ENCODE measurements at places on chromosomes 16 and 17. TPM values are rescaled to one million over a fixed set of nuclear protein-coding genes. Genes with fewer than 3 reads are reported as not detected.

The FBXW10B gene
- 1.5 TPM for total RNA-seq

The EVPLL gene
- total RNA-seq = not detected

- H3K4me3 ChIP-seq = no peak overlapping the region
- H3K27ac ChIP-seq = no peak overlapping the region
- no peaks in the 10 kb centered on the region for H3K27me3 ChIP-seq
- DNase-seq = no peak
- no peaks in the 10 kb centered on the region for H3K36me3 ChIP-seq
These were observed 10.8 kb downstream of the TMEM235 start for GRCh38 chr17:78242024-78242742.

DNA sequence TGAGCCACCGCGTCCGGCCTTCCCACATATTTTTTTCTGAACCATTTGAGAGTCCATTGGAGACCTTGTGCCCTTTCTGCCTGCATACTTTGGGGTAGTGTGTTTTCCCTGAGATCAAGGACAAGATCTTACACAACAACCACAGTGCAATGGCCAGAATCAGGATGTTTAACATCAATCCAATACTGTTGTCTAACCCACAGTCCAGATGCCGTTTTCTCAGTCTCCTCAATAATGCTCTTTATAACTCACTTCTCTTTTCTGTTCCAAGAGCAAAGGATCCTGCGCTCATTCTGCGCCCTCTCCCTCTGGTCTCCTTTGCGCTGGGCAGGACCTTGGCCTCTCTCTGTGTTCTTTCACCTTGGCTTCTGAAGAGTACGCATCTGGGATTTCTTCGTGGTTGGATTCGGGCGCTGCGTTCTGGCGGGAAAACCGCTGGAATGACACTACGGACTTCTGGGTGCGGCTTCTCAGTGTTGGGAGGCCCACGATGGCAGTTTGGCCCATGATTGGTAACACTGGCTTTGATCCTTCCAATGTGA lies 16.6 kb downstream of the CBX4 start:
- no peak overlapping the region for H3K4me3 ChIP-seq
- H3K36me3 ChIP-seq = no peaks in the 10 kb centered on the region
- no peak overlapping the region for H3K27ac ChIP-seq
- DNase-seq = no peak
- H3K27me3 ChIP-seq = peaks cover 3% of the 10 kb centered on the region

DNA sequence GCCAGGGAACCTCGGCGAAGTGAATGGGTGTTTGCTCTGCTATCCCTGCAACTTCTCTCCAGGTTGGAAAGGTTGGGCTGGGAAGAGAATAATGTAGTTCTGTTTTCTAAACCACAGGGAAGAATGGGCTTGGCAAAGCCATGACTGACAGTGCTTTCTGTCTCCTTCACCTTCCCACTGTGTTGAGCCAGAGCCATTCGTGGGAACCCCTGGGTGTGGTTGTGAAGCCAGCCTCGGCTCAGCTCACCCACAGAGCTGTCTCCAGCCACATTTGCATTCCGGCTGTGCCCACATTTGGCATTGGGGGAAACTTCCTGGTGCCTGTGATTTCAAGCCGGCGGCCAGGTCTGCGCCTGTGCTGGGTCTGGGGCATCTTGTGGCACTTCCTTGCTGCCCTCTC lies 39.9 kb downstream of the BAIAP2 start:
- no peaks in the 10 kb centered on the region for H3K27me3 ChIP-seq
- no peak for DNase-seq
- H3K4me3 ChIP-seq = no peak overlapping the region
- H3K36me3 ChIP-seq = no peaks in the 10 kb centered on the region

- no peaks in the 10 kb centered on the region for H3K36me3 ChIP-seq
- DNase-seq = no peak
- no peak overlapping the region for H3K4me3 ChIP-seq
- no peaks in the 10 kb centered on the region for H3K4me1 ChIP-seq
- no peaks in the 10 kb centered on the region for H3K27me3 ChIP-seq
- H3K27ac ChIP-seq = no peak overlapping the region
These were observed 212.5 kb downstream of the KATNIP start for GRCh38 chr16:27762441-27762840.

- peak; percentile 57 for DNase-seq
- H3K4me1 ChIP-seq = peaks cover 48% of the 10 kb centered on the region
- H3K27me3 ChIP-seq = no peaks in the 10 kb centered on the region
These were observed at the start of gene SLFN12 for GRCh38 chr17:35432176-35433074. Gene SLFN12, minus strand, starts transcription at chr17:35432500. Its CDS starts 9,472 bp downstream, at chr17:35423028.

- DNase-seq = no peak
- H3K27me3 ChIP-seq = no peaks in the 10 kb centered on the region
- H3K36me3 ChIP-seq = peaks cover 33% of the 10 kb centered on the region
- peaks cover 81% of the 10 kb centered on the region for H3K4me1 ChIP-seq
These were observed 9.6 kb downstream of the SLC7A6 start for GRCh38 chr16:68273896-68274295.

DNA sequence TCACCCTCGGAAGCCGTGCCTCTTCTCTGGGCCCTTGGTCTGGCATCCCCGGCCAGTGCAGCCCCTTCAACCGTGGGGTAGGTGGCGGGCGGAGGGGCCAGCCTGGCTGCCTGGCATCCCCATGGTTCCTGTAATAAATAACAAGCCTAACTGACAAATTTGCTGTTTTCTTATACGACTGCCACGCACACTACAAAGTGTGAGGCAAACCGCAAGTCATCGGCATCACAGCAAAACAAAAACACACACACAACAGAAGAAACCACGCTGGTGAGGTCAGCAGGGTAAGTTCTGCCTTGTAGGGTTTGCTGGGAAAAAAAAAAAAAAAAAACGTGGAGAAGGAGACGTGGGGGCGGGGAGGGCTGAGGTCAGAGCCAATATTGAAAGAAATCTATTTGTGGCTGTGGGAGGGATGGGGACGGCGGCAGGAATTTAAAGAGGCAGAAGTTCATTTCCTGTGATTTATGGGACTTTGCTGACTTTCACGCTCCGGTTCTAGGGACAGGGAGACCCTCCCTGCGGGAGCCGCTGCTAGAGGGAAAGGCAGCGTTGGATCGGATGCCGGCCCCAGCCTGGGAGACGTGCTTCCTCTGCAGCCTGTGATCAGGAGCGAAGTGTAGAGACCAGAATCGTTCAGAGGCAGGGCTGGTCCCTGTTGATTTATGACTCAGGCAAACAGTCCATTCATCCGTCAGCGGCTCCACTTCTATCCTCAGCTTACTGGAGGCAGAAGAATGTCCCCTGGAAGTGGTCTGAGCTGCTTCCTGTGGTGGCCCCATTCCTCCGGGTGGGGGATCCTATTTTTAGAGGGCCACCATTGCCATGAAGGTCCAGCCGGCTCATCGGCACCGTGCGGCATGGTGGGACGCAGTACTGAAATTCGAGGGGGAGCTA lies 162.8 kb downstream of the FOXL1 start:
- H3K4me3 ChIP-seq = peak overlapping the region; percentile 71
- H3K27ac ChIP-seq = peak overlapping the region; percentile 29
- no peak for DNase-seq
- H3K4me1 ChIP-seq = peaks cover 10% of the 10 kb centered on the region
- peaks cover 44% of the 10 kb centered on the region for H3K27me3 ChIP-seq

DNA sequence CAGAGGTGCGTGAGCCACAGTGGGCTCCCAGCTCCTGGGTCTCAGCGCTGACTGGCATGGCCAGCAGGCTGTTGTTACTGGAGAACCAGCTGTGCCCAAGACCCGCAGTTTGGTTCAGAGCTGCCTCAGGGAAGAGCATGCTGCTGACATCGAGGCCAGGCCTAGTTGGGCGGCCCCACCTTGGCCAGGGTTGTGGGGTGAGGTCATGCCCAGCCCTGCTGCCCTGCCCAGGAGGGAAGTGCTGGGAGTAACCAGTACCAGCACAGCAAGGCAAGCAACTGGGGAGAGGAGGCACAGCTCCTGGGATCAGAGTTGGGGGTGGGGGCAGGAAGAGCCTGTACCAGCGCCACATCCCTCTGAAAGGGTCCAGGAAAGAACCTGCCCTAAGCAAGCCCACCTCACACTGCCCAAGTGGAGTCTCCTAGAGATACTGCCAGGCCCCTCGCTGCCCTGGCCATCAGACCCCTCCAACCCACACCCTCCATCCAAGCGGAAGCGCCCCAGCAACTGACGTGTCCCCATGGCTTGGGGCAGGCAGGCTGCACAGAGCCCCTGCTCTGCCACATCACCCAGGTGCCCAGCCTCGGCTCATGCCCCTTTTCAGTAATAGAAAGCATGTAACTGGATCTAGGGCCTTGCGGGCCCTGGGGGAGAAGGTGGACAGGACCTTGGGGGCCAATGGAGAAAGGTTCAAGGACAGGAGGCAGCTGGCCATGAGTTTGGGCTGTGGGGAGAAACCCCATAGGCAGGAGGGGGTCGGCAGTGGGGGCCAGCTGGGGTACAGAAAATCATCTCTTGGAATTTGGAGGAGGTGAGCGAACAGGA lies 990 bp downstream of the DOK4 start:
- H3K36me3 ChIP-seq = no peaks in the 10 kb centered on the region
- H3K4me3 ChIP-seq = peak overlapping the region; percentile 82
- H3K27ac ChIP-seq = peak overlapping the region; percentile 5
- no peaks in the 10 kb centered on the region for H3K27me3 ChIP-seq
- no peak for DNase-seq

- H3K27ac ChIP-seq = no peak overlapping the region
- no peaks in the 10 kb centered on the region for H3K27me3 ChIP-seq
- H3K36me3 ChIP-seq = peaks cover 2% of the 10 kb centered on the region
- H3K4me3 ChIP-seq = peak overlapping the region; percentile 66
- DNase-seq = no peak
These were observed 8.3 kb downstream of the SOCS3 start for GRCh38 chr17:78351449-78352006.

GRCh38 chr17:69928611-69929010 lies 146.4 kb upstream of the KCNJ16 start:
- no peak for DNase-seq
- no peak overlapping the region for H3K27ac ChIP-seq
- H3K36me3 ChIP-seq = no peaks in the 10 kb centered on the region
- H3K4me1 ChIP-seq = no peaks in the 10 kb centered on the region
- H3K27me3 ChIP-seq = no peaks in the 10 kb centered on the region
- no peak overlapping the region for H3K4me3 ChIP-seq

GRCh38 chr17:65783845-65784334 lies 222.4 kb upstream of the AXIN2 start:
- no peak overlapping the region for H3K4me3 ChIP-seq
- no peak for DNase-seq
- H3K4me1 ChIP-seq = peaks cover 5% of the 10 kb centered on the region
- no peaks in the 10 kb centered on the region for H3K36me3 ChIP-seq

DNA sequence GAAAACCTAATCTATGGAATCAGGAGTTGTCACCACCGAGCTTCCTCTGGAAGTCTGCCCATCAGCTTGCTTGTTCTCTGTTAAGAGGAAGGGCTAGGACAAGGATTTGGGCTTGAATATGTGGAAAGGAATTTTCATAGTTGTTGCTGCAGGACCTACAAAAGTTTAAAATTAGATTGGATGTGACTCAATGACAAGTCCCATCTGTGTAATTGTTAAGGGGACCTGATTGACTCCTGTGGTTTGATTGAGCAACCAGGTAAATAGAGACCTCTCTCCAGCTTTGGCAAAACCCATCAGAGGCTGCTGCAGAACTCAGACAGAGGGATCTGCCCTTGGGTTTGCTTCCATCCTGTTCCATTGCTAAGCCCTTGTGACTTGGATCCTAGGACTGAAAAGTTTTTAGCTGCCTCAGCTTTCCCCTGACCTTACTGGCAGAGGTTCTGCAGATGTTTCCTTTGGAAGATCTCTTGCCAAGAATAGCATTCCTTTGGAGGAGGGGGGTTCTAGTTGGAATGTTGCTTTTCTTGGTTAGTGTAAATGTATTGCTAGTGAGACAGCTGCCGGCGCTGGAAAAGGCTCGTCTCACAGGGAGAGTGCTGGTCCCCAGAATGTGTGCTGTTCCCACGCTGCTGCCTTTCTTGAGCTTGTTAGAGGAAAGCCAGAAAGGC lies 50.0 kb downstream of the SF3B3 start:
- H3K27ac ChIP-seq = peak overlapping the region; percentile 91
- H3K27me3 ChIP-seq = no peaks in the 10 kb centered on the region
- no peak for DNase-seq
- no peak overlapping the region for H3K4me3 ChIP-seq

GRCh38 chr17:38897176-38897575 lies 27.3 kb downstream of the LASP1 start:
- no peak for DNase-seq
- H3K36me3 ChIP-seq = peaks cover 7% of the 10 kb centered on the region
- no peaks in the 10 kb centered on the region for H3K27me3 ChIP-seq
- no peak overlapping the region for H3K27ac ChIP-seq

DNA sequence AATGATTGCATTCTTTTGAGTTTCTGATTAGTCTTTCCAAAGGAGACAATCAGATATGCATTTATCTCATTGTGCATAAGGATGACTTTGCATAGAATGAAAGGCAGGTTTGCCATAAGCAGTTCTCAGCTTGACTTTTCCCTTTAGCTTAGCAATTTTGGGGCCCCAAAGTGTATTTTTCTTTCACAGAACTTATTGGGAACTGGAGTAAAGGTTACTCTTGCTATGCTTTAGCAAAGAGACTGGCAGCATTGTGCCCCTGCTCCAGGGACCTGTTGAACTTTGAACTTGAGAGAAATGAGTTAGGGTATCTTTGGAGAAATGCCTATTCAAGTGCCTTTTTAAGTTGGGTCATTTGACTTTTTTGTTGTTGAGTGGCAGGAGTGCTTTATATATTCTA lies 17.0 kb downstream of the TAT start:
- H3K36me3 ChIP-seq = no peaks in the 10 kb centered on the region
- no peak for DNase-seq
- no peak overlapping the region for H3K4me3 ChIP-seq
- peaks cover 12% of the 10 kb centered on the region for H3K27me3 ChIP-seq

Measured in activated T-cell treated with anti-CD3 and anti-CD28 coated beads, Interleukin-2, amount 50 U/mL, for 72 hours (primary cell).